Stimulated activated CD4-positive, alpha-beta T cell treated with anti-CD3 and anti-CD28 coated beads, Interleukin-1b, Interleukin-23, amount 100 ng/mL, for 1 hour (primary cell): ENCODE measurements at places on chromosomes 7 and 10.

DNA sequence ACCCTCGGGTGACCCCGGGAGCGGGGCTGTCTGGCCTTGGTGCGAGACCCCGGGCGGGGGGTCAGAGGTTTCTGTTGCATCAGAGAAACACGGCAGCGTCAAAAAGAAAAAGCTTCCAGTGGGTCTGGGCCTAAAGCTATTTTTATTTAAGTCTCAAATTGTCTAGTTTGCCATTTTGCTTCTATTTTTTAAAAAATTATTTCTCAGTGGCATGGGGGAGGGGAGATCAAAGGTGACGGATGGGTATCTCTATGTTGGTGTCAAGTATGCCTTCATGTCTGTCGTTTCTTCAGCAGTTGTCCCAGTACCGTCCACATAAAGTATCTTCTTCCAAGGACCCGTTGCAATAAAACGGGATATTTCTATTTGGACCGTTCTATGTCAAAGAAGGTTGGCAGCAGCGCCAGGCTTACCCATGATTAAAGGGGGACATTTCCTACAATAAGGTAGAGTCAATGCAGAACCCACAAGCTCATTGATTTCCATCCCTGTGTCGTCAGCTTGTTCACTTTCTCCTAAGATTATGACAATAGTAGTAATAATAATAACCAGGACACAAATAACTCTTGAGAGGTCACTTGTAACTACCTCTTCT, 26.0 kb upstream of the VAX1 start:
- DNase-seq: no peak

- DNase-seq: no peak
Measured at GRCh38 chr10:102451105-102451969, at the start of gene C10orf95. TSS of gene C10orf95 (minus strand) at chr10:102451543. CDS start at chr10:102451093, 450 bp downstream.

DNA sequence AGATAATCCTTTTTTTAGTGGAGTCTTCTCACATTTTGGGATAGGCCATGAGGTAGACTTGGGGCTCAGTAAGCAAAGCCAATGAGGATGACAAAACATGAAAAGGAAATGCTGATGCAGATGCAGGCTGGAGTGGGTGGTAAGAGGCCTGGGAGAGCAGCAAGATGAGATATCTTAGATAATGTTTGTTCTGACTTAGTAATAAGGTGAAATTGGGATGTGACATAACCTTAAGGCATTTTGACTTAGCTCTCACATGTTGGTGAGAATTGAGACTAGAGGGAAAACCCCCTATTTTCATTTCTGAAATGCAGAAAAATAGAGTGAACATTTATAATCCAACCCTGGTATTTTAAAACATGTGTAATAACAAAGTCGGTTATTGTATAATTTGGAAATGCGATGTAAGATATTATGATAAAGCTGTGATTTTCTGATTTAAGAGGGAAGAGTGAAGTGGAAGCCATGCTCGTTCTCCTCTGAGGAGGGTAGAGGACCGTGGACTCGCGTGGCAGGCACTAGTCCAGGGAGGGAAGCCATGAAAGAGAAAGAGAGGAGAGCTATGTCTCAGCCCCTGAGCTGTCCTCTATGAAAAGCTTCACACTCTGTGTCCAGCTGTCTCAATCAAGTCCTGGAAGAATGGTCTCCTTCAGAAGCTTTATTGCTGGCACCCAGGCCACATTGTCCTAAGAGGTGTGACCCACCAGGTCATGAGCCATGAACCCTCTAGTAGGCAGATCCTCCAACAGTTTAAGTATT, 57.3 kb downstream of the ST7 start:
- no peak for DNase-seq

- no peak for DNase-seq
Measured at GRCh38 chr10:68359189-68359588, 26.5 kb upstream of the PBLD start.

DNA sequence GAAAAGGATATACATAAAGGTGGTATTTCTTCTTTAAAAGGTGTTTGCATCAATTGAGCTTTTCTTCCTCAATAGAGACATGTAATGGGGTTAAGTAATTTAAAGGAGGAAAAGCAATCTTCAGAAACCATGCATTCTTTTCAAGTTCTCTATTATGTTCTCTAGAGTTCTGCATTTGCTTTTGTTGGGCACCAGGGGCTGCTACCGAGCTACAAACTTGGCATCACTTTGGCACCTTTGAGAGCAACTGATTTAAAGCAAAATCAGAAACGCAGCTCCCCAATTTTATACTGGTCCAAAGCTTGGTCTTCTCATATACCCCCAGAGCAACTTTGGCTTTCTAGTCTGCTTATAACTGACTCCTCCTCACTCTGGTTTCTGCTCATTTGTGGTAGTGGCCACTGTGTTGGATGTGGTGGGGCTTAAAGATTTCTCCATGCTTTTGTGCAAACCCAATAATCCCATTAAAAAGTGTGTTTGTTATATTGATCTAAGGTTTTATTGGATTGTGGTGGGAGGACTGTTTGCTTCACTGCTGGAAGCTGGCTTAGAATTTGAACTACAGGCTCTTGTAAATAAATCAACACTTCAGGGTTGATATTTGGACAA, 712.1 kb downstream of the PHTF2 start:
- DNase-seq: no peak
